Suppressor macrophage treated with lipopolysaccharide for 1 hour (primary cell): ENCODE measurements at places on chromosomes 7 and 10.

- DNase-seq: peak; percentile 54
Measured at GRCh38 chr7:150356265-150356897, 12.2 kb upstream of the REPIN1 start.

DNA sequence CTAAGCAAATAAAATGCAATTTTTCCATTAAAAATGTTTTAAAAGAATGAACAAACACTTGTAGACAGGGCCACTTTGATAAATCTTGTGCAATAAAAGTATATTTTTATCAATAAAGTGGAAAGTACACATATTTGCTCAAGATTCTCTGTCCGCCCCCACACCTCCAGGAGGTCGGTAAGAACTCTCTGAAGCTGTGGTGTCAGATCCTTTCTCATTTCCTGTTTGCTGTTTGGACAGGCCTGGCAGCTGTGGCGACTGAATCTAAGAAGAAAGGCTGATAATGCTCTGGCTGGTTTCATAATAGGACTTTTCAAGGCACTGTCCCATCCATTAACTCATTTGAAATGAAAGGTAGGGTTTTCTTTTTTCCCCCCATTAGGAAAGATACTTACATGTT is 15.3 kb upstream of the ASB4 start:
- DNase-seq: peak; percentile 56

DNA sequence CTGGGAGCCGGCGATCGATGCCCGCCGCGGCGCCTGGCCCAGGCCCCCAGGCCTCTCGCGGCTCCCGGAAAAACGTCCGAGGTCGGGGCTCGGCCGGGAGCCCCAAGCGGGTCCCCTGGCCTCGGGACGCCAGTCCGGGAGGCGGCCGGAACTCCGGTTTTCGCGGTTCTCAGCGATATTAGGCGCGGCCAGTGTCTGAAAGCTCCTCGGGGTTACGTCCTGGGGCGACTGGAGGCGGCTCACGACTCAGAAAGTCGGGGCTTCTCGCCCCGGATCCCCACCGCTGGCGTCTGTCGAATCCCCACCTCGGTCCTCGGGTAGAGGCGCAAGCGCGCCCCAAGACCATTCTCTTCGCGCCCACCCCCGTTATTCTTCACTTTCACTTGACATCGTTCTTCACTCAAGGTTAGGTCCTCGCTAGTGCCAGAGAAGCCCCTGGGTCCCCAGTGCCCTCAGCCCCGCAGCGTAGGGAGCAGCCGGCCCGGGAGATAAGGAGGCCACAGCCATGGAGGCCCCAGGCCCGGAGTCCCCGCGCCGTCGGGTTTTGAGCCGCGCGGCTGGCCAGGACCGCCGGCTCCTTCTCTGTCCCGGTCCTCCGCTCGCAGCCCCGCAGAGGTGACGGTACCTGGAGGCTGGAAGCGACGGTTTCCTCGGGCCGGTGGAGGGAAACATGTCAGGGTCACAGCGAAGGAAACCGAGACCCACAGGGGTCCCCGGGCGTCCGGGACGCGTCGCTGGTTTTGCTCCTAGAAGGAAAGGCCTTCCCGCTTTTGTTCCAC is 35.2 kb upstream of the EBLN1 start:
- peak; percentile 64 for DNase-seq

DNA sequence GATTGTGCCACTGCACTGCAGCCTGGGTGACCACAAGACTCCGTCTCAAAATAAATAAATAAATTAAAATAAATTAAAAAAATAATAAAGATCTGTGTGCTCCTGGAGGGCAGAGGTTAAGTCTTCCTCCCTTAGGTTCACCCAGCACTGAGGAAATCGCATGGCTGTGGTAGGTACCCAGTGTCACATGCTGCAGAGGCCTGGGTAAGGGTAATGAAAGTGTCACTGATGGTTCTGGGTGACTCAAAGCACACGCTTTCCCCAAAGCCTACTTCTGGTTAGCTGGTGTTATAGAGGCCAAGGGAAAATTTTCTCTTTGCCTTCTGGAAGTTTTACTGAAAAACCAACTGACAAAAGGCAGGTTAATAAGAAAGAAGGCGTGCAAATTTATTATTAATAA is 88.8 kb upstream of the ITGB1 start:
- DNase-seq: no peak

- DNase-seq: no peak
Measured at GRCh38 chr7:45421806-45422205, 152.4 kb upstream of the ADCY1 start.

- DNase-seq: peak; percentile 93
Measured at GRCh38 chr7:191981-192649, at the start of gene FAM20C. FAM20C (plus strand) TSS chr7:192571; CDS start chr7:193200, 629 bp downstream.
